ENCODE measurements at places on chromosomes 3 and 15.

DNA sequence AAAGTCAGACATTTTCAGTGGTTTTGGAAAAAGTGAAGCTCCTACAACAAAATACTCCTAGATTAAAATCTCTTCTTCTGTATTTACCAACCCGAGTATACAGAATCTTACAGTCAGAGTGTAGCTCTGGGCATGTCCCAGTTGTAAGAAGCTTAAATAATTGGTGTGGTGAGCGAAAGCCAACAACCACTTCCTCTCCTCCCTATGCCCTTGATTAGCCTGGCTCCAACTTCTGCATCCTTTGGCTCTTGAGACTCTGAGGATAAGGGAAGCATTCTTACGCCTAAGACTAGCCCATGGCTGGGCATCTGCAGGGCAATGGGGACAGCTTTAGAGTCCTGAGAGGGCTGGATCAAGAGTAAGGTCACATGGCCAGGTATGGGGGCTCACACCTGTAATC is 25.5 kb downstream of the RFT1 start:
- no peak for DNase-seq

- DNase-seq: peak; percentile 97
Measured at GRCh38 chr15:45198337-45199135, 10.8 kb upstream of the SHF start.

GRCh38 chr3:170606675-170607074 is 20.8 kb upstream of the SLC7A14 start:
- DNase-seq: no peak

GRCh38 chr15:33587773-33588172 is 277.0 kb downstream of the RYR3 start:
- DNase-seq: no peak

- no peak for DNase-seq
Measured at GRCh38 chr3:142650001-142650693, 54.0 kb downstream of the PLS1 start.

DNA sequence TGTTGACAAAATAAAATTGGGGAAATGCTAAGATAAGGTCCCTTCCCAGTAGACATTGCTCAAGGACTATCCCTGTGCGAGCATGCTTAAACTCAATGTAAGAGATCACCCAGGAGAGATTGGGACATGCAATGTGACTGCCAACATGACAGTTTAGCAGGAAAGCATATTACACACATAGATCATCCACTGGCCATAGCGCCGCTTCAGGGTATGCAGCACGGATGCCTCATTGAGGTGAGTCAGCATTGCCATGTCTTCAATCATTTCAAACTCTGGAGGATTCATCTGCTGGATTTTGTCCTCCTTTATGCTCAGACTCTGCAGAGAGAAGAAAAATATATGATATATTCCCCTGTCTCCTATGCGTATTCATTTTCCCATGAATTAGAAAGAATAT is 8.9 kb downstream of the MYH15 start:
- DNase-seq: no peak

- DNase-seq: no peak
Measured at GRCh38 chr3:186489507-186489906, 54.7 kb downstream of the CRYGS start.
